ENCODE measurements at places on chromosomes 3 and 15.
A peak's percentile ranks its signal among the peaks of the same experiment; 100 is the strongest.

DNA sequence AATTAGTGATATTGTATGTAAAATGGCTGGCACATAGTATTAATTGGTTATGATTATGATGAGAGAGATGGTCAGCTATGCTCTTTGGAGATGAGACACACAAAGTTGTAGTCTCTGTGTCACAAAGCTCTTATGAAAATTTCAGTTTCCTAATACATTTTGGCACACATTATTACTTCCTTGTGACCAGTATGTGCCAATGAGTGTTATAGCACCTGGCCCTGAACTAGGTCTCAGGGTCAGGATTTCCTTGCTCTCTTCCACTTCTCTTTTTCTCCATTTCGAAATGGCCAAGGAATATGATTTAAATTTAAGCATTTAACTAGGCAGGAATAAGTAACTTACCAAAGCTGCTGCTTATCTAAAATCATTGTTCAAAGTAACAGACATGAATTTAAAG is 28.0 kb downstream of the TIPARP start:
- DNase-seq: no peak

GRCh38 chr3:172517859-172518466 is 5.3 kb downstream of the TNFSF10 start:
- no peak for DNase-seq

DNA sequence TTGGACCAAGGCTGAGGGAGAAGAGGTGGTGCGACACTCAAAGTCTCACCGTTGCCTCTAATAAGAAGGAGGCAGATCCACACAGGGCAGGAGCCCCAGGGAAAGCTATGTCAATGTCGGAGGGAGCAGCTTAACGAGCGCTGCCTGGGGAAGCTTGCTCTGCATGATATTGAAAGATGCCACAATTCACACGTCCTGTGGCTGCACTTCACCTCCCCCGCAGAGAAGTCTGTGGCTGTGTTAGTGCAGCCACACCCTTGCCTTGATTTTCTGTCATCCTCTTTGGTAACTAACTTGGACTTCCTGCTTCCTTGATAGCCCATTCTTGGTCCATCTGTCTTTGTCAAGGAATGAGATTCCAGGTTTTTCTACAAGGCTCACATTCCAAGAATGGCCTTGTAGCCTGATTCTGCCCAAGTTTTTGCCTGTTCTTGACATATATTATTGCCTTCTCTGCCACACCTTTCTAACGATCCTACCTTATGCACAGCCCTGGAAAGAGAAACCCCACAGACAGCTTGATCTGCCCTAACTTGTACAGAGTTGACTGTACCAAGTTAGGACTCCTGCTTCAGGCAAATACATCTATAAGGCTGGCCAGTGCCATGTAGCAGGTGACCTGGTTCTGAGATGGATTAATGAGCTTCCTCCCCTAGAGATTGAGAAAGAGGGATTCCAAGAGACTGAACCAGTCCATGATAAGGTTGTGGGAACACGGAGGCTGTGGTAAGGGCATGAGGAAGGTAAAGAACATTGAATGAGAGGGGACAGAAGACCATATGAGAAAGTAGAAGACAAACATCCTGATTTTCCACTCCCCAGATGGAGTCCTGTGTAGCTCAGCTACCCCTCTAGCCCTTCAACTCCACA is 153.0 kb upstream of the WNT5A start:
- DNase-seq: no peak

GRCh38 chr3:152729906-152730305 is 105.0 kb upstream of the P2RY1 start:
- no peak for DNase-seq

DNA sequence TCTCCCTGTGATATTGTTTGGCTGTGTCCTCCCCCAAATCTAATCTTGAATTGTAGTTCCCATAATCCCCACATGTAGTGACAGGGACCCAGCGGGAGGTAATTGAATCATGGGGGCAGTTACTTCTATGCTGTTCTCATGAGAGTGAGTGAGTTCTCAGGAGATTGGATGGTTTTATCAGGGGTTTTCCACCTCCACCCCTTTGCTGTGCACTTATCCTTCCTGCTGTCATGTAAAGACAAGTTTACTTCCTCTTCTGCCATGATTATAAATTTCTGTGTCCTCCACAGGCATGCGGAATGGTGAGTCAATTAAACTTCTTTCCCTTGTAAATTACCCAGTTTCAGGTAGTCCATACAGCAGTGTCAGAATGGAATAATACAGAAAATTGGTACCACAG is 24.7 kb downstream of the TUSC7 start:
- DNase-seq: no peak

DNA sequence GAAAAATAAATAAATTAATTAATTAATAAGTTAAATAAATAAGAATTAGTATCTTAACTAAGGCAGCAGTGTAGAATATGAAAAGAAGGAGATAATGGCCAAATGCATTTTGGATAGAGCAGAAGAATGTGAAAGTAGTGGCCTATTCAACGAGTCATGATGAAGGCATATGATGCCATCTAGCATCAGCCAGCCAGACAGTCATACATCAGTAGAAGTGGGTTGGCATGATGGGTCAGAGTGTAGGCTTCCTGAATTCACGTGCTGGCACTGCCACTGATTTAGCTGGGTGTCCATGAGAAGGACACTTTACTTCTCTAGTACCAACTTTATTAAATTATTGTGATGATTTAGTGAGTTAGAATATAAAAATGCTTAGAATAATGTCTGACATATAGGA is 256.1 kb upstream of the ARPP21 start:
- DNase-seq: no peak

- DNase-seq: no peak
Measured at GRCh38 chr15:25469377-25469776, 30.6 kb upstream of the UBE3A start.

DNA sequence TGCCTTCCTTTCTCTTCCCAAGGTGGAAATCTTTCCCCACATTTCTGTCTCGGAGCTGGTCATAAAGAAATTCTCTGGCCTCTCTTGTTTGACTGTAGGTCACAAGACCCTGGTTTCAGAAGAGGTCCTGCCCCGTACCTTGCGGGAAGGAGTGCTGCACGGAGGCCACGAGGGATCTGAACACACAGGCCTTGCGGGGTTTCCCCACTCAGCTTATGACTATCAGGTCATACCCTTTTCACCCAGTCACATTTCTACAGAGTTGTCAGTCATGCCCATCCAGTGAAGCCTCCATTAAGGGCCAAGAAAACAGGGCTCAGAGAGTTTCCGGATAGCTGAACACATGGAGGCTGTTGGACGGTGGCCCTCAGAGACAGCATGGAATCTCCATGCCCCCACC is 54.7 kb upstream of the ATP13A3 start:
- no peak for DNase-seq

DNA sequence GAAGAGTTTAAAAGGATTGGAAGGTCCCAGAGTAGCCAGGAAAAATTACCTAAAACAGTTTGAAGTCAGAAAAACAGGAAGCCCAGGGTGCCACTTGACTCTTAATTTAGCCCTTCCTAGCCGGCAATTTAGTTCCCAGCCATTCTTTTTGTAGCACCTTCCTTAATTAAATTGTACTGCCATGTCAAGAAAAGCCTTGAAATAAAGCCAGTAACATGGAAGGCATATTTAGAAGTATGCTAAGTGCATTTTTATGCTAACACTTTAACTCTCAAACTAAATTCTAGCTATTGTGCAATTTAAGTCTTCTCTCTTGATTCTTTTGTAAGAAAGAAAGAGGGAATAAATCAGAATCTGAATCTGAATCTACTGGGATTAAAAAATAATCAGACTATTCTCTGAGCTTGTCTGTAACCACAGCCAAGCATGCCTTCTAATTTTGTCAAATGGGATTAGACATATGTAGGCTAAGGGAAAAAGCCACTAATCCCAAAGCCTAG is 43.2 kb downstream of the MAP3K13 start:
- no peak for DNase-seq

DNA sequence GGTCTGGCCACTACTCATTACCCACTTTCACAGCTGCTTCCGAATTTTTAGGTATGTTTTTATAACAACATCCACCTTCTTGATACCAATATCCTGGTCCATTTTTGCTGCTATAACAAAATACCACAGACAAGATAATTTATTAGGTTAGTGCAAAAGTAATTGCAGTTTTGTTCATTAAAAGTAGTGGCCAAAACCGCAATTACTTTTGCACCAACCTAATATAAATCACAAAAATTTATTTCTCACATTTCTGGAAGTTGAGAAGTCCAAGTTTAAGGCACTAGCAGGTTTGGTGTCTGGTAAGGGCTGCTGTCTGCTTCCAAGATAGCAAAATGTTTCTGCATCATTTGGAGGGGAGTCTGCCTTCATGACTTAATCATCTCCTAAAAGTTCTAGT is 624.7 kb upstream of the ALCAM start:
- no peak for DNase-seq

GRCh38 chr3:124881976-124882697 is 5.0 kb downstream of the ITGB5 start:
- DNase-seq: no peak

DNA sequence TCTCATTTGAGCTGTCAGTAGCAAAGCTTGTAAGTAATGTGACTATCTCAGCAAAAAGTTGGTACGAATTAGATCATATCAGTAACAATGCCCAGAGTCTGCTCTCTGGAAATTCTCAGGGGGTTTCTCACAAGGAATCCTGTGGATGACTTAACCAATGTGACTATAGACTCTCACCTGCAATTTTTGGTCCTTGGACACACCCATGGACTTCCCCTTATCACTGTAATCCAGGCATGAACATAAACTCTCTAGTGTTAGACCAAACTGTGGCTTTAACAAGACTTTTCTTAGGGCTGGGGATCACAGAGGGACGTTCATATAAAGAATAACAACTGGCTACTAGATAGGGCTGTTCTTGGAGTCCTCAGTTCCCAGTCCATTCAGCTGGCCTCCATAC is 3.9 kb upstream of the ZNF80 start:
- DNase-seq: no peak

GRCh38 chr15:25248583-25249235 is 190.1 kb downstream of the UBE3A start:
- no peak for DNase-seq

- no peak for DNase-seq
Measured at GRCh38 chr15:39713846-39714245, 68.8 kb downstream of the FSIP1 start.

- DNase-seq: no peak
Measured at GRCh38 chr3:158443632-158444031, 127.4 kb upstream of the MLF1 start.

GRCh38 chr3:193996221-193996620 is 139.7 kb upstream of the HES1 start:
- no peak for DNase-seq

DNA sequence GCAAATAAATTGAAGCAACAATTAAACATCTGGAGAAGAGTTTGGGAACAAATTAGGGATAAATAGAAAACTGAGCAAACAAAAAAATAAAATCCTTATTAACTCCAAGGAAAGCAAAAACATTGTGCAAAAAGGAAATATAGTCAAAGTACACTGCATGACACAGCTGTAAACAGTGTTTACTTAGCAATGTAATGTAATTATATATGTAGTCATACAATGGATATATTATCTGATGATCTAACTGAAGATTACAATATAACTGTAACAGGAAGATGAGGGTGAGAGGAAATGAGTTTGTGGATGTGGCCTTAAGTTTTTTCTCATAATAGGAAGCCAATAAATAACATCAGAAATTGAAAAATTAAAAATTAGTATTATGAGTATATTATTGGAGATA is 42.5 kb downstream of the SCN10A start:
- DNase-seq: no peak

GRCh38 chr3:147420353-147421183 is 11.4 kb downstream of the ZIC1 start:
- DNase-seq: no peak

GRCh38 chr15:80152180-80152895 is 461 bp upstream of the FAH start:
- peak; percentile 93 for DNase-seq

- no peak for DNase-seq
Measured at GRCh38 chr3:99686469-99686868, 48.1 kb downstream of the COL8A1 start.

DNA sequence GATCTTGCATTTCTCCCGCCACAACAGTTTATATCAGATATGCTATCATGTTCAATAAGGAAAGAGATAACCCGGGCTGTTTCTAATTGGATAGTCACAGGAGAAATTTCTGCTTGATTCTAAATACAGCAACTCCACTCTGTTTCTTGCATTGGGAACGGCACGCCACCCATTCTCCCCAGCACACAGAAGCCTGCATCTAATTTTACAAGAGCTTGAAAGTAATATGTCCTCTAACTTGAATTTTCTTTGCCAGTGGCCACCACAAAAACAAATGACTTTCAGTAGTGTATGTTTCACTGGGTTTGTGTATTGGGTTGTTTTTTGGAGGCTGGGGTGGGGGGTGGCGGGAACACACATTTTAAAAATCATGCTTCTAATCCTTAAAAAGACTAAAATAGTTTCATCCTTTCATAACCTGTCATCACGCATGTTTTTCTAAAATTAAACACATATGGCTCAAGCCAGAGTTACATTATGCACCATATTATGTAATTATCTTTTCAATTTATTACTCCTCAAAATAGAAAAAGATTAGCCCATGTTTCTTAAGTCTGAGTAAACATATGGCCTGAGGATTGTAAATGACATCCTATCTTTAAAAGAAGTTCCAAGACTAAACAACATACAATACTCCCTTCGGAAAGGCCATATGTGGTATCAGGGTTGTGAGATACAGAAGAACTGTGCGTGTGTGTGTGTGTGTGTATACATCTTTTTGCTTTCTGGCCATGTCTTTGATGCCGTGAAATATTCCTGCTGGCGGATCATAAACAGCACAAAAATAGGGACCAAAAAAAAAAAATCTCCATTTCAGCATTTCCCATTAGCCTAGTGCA is 176.3 kb downstream of the FOXP1 start:
- no peak for DNase-seq

GRCh38 chr3:87837076-87837475 is 221.7 kb downstream of the CGGBP1 start:
- no peak for DNase-seq

- no peak for DNase-seq
Measured at GRCh38 chr3:54550221-54550977, 377.5 kb downstream of the LRTM1 start.

DNA sequence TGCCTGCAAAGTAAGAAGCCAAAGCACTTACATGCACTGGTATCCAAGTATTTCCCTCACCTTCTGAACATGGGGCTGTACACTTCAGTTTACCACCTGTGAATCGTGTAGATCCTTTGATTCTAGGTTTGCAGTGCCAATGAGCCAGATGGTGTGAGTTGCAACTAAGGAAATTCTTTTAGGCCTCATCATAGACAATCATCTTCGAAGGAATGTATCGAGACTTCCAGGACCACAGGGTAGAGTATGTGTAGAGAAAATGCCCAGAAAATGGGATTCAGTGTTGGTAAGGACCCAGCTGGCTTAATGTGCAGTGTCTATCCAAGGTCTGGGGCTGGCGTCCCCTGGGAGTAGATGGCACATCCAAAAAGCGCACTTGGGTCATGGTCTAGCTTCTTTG is 323.2 kb upstream of the TPM1 start:
- DNase-seq: peak; percentile 4

Data from brain microvascular endothelial cell (primary cell).